ENCODE measurements at places on chromosomes 2 and 18.
A peak's percentile ranks its signal among the peaks of the same experiment; 100 is the strongest.

DNA sequence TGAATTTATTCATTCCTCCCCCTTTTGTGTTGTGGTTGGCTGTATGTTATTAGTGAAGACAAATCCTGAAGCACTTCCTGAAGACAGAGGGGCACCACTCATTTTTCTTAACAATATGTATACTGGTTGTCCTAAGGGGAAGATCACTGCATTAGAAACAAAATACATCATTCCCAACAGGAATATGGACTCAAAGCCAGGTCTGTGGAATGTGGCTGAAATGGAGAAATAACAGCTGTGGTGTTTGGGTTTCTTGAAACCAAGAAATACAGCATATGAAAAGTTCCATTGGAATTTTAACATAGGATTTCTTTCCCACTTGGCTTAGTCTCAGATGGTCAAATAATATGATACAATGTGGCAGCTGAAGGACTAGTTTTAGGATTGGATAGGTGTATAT lies 267.6 kb downstream of the KCNE4 start:
- no peak for DNase-seq

DNA sequence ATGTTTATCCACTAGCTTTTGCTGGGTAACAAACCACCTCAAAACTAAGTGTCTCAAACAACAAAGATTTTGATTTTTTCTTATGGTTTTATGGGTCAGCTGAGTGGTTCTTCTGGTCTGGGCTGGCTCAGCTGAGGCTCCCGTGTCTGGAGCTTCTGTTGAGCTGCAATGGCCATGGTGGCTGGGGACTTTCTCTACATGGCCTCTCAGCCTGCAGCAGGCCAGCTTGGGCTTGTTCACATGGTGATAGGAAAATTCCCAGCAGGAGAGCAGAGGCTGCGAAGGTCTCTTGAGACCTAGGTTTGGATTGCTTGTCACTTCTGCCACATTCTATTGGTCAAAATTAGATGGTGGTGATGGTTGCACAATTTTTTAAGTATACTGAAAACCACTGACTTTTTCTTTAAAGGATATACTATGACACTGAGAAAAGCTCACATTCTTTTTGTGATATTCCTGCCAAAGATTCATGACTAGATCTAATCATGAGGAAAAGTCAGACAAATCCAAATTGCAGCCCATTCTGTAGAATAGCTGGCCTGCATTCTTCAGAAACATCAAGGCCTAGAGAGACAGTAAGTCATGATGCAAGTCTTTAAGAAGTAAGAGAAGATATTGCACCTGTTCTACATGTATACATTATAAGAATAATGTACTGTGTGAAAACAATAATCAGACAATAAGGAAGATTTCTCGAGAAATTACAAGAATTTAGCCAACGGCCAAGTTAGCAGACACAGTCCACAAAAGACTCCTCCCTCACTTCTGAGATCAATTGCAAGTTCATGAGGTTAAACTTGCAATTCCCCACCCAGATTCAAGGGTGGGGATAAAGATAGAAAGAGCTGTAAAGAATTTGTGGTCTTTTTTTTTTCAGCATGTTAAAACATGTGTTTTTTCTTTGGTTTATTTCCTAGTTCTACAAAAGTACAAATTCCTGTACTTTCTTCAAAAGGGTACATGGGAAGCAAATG lies 35.0 kb upstream of the IL1R2 start:
- no peak for DNase-seq

DNA sequence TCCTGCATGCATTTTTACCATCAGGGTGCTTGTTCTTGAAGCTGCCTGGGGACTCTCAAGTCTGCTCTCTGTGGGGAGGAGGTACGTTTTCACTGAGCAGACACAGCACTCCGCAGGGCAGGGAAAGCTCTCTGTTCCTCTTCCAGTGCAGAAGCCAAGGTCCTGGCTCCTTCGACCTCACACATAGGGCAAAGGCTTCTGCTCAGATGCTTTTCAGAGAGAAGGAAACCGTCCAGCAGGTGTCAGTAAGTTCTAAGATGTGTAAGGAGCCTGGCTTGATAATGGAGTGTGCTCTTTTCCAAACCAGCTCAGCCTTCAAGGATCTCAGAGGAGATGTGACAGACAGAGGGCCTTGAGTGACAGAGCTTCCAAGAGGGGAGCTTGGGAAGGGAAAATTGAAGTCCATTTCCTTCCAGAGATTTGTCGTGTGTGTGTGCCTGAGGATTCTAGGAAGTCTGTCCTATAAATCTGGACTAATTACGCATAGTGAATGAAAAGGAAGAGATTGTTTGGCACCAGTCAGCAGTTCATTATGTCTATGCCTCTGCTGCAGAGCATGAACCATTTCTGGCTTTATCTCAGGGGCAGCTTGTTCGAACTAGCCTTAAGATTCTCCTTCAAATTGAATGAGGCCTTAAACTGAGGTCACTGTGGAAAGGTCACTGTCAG lies 67.3 kb upstream of the UPP2 start:
- peak; percentile 85 for DNase-seq

- peak; percentile 47 for DNase-seq
These were observed 96.3 kb downstream of the EVA1A start for GRCh38 chr2:75464348-75464946.

DNA sequence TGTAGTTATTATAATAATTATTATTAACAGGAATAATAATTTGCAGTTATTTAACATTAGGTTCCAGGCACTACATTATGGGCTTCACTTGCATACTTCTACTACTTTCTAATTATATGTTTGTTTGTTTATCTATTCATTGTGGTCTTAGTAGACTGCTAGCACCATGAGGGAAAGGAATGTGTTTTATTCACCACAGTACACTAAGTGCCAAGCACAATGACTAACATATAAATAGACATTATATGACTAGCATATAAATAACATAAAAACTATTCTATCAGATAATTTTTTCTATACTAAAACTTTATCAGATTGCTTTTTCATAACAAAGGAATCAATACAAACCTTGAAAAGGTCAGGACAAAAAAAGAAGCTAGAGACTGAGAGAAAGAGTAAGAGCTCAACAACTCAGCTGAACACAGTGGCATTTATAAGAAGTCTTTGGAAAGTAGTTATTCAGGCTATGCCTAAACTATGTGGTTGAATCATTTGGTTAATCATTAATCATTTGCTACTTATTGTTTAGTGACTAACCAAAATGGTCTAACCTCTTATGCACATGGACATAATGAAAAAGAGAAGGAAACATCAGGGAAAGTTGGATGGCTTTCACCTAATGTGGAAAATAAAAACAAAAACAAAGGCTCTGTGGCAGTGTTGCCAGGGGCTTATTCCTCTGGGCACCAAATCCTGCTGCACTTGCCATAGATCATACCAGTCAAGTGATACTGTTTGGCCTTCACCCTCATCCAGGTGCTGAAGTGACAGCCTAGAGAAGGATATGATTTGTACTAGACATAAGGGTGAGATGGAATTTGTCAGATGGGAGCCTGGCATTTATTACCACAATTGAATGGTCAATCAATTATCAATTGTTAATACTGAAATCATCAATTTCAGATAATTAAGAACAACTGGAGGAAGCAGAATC lies 174.9 kb downstream of the ETAA1 start:
- DNase-seq, result no peak

DNA sequence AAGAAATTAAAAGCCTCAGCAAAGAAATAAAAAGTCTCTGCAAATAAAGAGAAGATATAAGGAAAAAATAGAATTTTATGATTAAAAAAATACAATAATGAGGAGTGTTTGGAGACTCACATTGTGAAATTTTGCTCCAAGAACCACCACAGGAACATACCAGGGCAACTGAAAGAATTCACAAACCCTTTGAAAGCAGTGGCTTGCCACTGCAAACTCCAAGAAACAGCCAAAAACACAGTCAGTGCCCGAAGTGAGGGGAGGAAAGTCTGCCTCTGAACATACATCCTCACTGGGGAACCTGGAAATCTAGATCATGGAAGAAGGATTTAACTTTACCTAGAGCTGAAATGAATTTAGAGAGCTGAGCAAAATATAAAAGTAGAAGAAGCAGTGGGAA lies 33.1 kb downstream of the EVA1A start:
- DNase-seq, result no peak

DNA sequence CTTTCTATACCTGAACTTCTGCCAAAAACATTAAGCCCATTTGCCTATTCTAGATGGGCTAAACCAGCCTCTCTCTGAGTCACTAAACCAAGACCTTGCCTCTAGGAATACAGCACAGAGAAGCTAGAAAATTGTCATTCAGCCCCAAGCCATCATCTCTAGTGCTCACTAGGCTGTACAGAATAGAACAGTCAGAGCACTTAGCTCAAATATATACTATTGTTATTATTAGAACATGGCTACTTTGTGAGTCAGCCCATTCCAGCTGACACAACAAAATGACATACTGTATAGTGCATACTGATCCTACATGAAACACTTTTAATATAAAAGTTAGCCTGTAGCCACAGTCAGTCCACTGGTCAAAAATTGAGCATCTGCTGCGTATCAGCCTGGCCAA lies 418.8 kb downstream of the NRXN1 start:
- no peak for DNase-seq

DNA sequence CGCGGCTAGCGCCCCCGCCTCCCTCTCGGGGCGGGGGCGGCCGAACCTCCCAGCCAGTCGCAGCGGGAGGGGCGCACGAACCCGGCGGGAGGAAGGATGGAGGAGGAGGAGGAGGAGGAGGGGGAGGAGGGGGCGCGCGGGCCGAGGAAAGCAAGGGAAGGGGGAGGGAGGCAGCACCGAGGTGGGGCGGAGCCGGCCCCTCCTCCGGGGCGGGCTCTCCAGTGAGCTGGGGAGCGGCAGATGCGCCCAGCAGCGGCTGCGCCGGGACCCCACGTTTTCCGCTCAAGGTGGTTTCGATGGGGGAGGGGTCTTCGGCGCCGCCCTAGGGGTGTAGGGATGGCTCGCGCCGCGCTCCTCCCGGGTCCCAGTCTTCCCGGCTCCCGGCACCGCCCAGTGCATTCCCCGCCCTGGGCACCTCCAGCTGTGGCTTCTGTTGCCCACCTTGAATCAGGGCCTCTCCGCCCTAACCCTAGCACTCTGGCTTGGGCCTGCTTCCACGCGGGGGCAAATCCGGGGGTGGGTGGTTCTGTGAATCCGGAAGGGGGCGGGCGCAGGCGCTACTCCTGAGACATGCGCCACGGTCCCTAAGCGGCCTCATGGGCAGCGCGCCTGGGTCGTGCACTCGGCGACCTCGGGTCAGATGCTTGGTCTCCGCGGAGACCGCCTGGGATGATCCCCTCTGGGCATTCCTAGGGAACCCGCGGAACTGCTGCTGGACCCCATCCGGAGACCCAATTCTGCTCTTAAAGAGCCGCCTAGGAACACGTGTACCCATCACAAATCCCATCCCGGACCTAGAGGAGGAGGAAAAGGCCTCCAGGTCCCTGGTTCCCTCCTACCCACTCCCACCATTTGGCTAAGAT lies at the start of gene FBXO41:
Gene FBXO41 (minus strand): TSS at position 183 of the 863 bp plus-strand sequence. CDS start 14,848 bp downstream, outside the sequence.
- DNase-seq, result peak; percentile 49

GRCh38 chr2:138476186-138476585 lies 25.4 kb upstream of the SPOPL start:
- no peak for DNase-seq

- no peak for DNase-seq
These were observed 24.9 kb downstream of the MYO7B start for GRCh38 chr2:127560201-127560930.

DNA sequence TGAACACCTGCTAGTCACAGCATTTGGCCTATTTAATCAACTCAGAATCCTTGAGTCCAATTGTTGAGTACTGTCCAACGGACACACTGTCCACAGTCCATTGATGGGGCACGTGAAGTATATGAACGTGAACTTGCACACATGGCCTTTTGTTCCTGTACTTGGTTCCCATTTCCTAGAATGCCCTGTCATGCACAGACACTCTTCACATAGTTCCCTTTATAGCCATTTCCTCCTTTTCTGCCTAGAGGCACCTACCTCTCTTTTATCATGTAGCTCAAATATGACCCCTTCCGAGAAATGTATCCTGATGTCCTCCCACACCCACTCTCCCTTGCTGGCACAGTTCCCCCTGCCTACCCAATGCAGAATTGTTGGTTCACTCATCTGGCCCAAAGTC lies 8.7 kb upstream of the CRYGA start:
- DNase-seq, result peak; percentile 87

- DNase-seq, result no peak
These were observed 770 bp downstream of the ZNF396 start for GRCh38 chr18:35376393-35376741.

- DNase-seq, result peak; percentile 28
These were observed 29.9 kb downstream of the ANO7 start for GRCh38 chr2:241218131-241219029.

DNA sequence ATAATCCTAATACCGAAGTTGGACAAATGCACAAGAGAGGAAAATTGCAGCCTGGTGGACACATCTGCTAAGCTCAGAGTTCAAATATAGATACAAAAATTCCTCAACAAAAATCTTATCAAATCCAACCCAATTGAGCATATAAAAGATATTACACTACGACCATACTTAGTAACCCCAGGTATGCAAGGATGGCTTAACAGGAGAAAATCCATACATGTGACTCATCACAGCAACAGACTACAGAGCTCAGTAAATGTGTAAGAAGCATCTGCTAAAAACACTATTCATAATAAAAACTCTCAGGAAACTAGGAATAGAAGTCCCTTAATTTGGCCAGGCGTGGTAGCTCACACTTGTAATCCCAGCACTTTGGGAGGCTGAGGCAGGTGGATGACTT lies 28.3 kb downstream of the HS6ST1 start:
- no peak for DNase-seq

GRCh38 chr18:70072678-70073077 lies 125.0 kb upstream of the CD226 start:
- peak; percentile 47 for DNase-seq

GRCh38 chr2:14125624-14126293 lies 506.8 kb upstream of the LRATD1 start:
- no peak for DNase-seq

DNA sequence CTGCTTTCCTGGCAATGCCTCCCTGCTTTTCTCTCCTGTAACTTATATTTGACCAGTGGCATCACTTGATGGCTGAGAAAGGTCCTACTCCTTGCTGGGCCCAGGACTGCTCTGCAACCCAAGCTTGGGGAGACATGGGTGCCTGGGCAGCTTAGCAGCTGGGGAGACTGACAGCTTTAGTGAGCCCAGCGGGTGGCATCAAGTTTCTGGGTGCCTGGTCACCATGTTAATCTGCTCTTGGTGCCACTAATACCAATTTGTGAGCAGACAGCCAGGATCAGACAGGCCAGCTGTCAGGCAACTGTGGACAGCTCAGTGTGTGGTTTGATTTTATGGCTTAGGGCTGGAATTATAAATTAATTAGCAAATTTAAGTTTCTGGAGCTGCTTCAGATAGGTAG lies 144.8 kb upstream of the GLI2 start:
- no peak for DNase-seq

Measured in SK-MEL-5 (cell line).